ENCODE measurements at places on chromosomes 7 and 10. TPM values are rescaled to one million over a fixed set of nuclear protein-coding genes. Genes with fewer than 3 reads are reported as not detected.
A peak's percentile ranks its signal among the peaks of the same experiment; 100 is the strongest.

DNA sequence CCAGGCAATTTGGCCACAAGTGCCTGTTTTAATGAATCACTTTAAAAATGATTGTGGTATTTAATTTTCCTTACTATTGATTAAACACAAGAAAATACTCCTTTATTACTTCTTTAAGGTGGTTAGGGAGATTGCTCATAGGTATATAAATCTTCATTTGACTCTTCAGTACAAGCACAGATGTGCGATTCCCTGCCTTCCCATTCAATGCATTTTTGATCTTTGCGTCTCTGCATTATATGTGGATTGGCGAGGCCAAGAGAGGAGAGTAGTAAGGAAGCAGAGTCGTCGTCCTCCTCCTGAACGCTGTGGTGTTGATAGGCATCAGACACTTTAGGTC, 683.7 kb downstream of the LRMDA start:
- DNase-seq, result no peak
- H3K27me3 ChIP-seq, result no peaks in the 10 kb centered on the region
- no peaks in the 10 kb centered on the region for H3K36me3 ChIP-seq
- H3K27ac ChIP-seq, result no peak overlapping the region

GRCh38 chr10:113362645-113363091, 190.2 kb upstream of the HABP2 start:
- H3K36me3 ChIP-seq, result no peaks in the 10 kb centered on the region
- H3K4me1 ChIP-seq, result no peaks in the 10 kb centered on the region
- DNase-seq, result peak; percentile 44

- no peak overlapping the region for H3K27ac ChIP-seq
- no peaks in the 10 kb centered on the region for H3K4me1 ChIP-seq
- H3K4me3 ChIP-seq, result no peak overlapping the region
Observed at GRCh38 chr7:105982388-105982787, 19.3 kb downstream of the CDHR3 start.

DNA sequence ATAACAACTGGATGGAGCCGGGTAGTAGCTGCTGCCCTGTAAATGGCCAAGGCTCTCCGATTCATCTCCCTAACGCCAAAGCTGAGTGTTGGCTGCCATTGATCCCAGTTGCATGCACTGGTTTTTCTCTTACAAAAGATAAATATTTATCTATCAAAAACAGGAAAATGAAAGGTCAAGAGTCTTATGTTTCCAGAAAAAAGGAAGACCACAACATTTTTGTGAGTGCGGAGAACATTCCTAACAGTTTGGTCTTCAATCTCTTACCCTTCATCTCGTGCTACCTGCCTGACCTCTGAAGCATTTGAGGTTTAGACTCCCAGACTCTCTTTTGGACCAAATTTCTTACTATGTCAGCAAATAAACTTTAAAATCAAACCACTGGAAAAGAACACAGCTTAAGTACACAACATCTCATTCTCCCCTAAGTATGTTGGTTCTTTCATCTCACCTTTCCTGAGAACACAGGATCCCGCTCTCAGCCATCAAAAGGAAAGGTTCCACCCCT, 61.6 kb downstream of the SORBS1 start:
- no peak overlapping the region for H3K4me3 ChIP-seq
- no peaks in the 10 kb centered on the region for H3K27me3 ChIP-seq
- H3K36me3 ChIP-seq, result no peaks in the 10 kb centered on the region
- DNase-seq, result no peak

SPDYE1 gene
- not detected for total RNA-seq

GRCh38 chr7:102077081-102077480, 209.6 kb upstream of the SH2B2 start:
- no peaks in the 10 kb centered on the region for H3K4me1 ChIP-seq
- H3K27ac ChIP-seq, result no peak overlapping the region
- no peak for DNase-seq
- no peak overlapping the region for H3K4me3 ChIP-seq

DNA sequence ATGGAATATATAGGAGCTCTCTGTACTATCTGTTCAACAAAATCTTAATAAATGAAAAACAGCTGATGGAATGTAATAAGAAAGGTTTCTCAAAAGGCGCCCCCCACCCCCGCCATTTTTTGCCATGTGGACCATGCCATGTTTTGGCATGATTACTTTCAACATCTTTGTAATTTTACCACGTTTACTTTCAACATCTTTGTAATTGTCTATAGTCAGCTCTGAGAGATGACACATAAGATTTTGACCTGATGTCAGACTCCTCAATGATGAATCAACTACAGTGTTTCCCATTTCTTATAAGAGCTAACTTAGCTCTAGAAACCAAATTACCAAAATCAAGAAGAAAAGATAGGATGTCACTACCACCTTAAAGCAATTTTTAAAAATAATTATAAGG, 144.9 kb upstream of the AHR start:
- H3K36me3 ChIP-seq, result no peaks in the 10 kb centered on the region
- H3K27me3 ChIP-seq, result no peaks in the 10 kb centered on the region
- no peaks in the 10 kb centered on the region for H3K4me1 ChIP-seq
- no peak for DNase-seq
- no peak overlapping the region for H3K4me3 ChIP-seq
- no peak overlapping the region for H3K27ac ChIP-seq

CDHR3 gene
- total RNA-seq, result 5.4 TPM

ARHGAP22 gene
- 3.6 TPM for total RNA-seq

DNA sequence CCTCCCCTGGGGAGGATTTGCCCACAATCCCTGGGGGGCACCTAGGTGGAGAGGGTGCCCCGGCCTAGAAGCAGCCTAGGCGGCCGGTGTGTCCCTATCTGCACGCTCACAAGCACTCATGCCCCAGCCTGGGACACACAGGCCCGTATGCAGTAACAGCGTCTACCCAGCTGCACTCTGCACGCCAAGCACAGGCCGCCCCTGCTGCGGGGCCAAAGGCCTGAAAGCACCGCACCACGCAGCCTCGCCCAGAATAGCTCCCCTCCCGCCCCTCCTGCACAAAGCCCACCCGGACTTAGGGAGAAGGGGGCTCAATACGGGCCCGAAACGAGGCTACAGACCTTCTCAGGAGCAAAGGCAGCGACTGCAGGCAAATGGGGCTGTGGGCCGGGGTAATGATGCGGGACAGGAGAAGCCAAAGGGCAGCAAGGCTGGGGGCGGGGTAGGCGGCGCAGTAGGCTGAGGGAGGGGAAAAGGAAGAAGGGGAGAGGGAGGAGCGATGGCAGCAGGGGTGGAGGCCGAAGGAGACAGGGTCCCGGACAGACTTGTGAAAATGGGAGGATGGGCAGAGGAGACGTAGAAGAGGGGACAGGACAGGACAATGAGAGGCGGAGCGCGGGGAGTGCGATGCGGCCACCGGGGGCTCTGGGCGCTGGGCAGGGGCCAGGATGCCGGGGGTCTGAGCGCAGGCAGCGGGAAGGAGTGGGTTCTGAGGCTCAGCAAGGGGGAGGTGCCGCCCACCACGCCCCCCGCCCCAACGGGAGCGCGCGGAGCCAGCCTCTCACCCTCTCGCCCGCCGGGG, 544 bp downstream of the GPRIN2 start:
- H3K4me1 ChIP-seq, result peaks cover 12% of the 10 kb centered on the region
- DNase-seq, result no peak
- no peak overlapping the region for H3K4me3 ChIP-seq
- H3K27me3 ChIP-seq, result peaks cover 20% of the 10 kb centered on the region
- no peak overlapping the region for H3K27ac ChIP-seq

PTTG1IP2 gene
- not detected for total RNA-seq

GRCh38 chr7:107291434-107291833, 122.6 kb downstream of the HBP1 start:
- no peak for DNase-seq
- no peaks in the 10 kb centered on the region for H3K4me1 ChIP-seq
- no peak overlapping the region for H3K4me3 ChIP-seq
- no peaks in the 10 kb centered on the region for H3K36me3 ChIP-seq
- H3K27ac ChIP-seq, result peak overlapping the region; percentile 20
- no peaks in the 10 kb centered on the region for H3K27me3 ChIP-seq

DNA sequence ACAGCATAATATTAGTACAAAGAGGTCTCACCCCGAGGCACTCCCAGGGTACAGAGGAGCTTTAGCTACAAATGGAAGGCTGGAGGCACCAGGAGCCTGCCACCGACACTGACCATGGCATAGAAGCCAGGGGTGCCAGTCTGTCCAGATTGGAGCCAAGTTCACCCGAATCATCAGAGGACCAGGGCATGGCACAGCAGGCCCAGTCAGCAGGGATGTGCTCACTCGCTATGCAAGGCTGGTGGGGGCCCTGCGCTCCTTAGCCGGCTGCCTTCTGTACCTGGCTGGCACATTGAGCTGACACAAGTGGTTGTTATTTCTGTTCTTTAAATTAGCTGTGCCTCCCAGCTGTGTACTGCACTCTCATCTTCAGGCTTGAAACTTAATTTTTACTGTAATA, 149.3 kb downstream of the TCERG1L start:
- H3K36me3 ChIP-seq, result no peaks in the 10 kb centered on the region
- DNase-seq, result no peak
- H3K27ac ChIP-seq, result no peak overlapping the region
- H3K4me1 ChIP-seq, result no peaks in the 10 kb centered on the region
- H3K27me3 ChIP-seq, result no peaks in the 10 kb centered on the region

SH3PXD2A gene
- 63.7 TPM for total RNA-seq

DNA sequence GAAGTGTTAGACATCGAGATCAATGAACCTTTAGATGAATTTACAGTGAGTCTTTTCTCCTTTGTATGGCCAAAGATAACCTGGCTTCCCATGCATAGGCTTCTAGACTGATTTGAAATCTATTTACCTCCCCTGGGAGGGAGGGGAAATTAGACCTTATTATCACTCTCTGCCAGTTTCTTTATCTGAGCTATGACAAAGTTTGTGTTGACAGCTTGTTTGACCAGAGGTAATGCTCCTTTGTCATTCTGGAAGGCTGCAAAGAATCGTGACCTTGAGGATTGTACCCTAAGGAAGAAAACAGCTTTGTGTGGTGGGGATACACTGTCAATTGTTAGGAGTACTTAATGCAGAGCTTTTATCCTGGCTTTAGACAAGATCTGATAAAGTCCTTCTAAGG, 36.4 kb downstream of the RBM33 start:
- no peaks in the 10 kb centered on the region for H3K36me3 ChIP-seq
- no peaks in the 10 kb centered on the region for H3K4me1 ChIP-seq
- DNase-seq, result no peak
- H3K27ac ChIP-seq, result no peak overlapping the region
- no peak overlapping the region for H3K4me3 ChIP-seq

LGI1 gene
- not detected for total RNA-seq

Data from uterus (tissue), 4 donors.